Retinal pigment epithelial cell (primary cell): ENCODE measurements at places on chromosomes 3 and 15.

DNA sequence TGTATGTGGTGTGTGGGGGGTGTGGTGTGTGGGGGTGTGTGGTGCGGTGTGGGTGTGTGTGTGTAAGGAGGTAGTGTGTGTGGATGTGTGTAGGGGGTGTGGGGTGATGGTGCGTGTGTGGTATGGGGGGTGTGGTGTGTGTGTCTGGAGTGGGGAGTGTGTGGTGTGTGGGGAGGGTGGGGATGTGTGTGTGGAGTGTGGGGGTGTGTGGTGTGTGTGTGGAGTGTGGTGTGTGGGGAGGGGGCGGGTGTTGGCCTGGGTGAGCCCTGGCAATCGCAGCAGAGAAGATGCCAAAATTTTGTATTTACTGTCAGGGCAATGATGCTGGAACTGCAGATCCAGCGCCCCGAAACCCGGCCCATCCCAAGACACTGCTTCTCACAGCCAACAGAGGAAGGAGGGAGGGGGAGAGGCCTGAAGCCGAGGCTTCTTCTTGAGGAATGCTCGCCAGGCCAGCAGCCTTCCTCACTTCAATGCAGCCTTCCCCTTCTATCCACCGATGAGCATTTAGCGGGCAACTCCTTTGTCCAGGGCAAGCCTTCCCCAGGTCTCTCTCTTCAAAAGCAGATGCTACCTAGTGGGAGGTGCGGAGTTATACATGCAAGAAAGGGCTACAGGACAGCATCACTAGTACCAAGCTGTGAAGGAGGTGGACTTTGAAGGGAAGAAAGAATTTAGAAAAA is 11.9 kb upstream of the SRP14 start:
- no peak for DNase-seq

DNA sequence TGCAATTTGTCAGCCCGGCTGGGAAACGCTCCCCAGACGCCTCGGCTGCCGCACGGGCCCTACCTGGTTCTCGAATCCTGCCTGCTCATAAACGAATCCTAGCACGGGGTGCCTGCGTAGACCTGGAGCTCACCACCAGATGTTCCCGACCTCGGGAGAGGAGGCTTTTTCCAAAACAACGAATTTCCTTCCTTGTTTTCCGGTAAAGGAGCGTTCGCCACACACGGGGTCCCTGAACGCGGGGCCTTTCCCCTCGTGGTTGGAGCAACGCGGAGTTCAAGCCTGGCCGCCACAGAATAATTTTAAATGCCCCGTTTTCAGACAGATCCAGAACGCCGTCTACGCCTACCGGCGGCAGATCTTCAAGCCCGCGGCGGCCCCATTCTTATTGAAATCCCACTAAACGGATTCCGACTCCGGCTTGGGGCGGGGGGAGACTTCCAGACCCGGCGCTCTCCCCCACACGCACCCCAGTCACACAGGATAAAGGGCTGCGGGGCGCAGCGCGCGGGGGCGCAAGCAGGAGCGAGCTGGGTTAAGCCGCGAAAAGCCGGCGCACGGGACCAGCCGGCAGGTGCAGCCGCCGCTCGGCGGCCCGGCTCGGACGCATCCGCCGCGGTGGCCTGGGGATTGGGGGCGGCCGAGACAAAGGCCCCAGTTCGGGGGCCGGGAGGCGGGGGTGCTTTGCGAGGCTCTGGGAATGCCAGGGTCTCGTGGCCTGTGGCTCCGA is 895 bp downstream of the GATA2 start:
- DNase-seq: no peak

DNA sequence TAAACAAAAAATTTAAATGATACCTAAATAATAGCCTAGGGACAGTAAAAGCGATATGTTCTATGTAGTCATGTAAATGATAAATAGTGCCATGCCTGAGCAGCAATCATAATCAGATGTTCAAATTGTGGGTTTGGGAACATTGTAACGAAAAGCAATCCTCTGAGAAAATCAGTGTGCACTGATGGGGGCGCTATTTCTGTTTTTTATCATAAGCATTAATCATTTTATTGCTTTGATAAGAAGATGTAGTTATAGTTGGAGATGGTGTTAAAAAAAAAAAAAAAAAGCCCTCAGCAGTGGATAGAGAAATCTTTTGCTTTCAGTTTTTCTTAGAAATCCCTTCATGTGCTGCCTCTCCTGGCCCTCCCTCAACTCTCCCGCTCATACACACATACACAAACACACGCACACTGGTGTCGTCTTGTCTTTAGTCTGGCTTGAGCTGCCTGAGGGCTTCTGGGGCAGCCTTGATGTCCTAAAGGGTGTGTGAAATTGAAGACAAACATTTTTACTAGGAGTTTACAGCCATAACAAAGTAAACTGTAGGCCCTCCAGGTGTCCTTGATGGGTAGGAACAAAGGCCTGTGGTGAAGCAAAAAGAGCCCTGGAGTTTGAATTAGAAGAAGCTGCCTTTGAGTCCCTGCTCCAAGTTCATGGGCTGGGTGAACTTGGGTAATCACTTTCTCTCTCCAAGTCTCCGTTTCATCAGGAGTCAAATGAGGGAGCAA is 428.1 kb downstream of the SOX2 start:
- no peak for DNase-seq

- peak; percentile 67 for DNase-seq
These were observed 14.1 kb downstream of the SLCO3A1 start for GRCh38 chr15:91867581-91868026.
